ENCODE measurements at places on chromosomes 3 and 15.

DNA sequence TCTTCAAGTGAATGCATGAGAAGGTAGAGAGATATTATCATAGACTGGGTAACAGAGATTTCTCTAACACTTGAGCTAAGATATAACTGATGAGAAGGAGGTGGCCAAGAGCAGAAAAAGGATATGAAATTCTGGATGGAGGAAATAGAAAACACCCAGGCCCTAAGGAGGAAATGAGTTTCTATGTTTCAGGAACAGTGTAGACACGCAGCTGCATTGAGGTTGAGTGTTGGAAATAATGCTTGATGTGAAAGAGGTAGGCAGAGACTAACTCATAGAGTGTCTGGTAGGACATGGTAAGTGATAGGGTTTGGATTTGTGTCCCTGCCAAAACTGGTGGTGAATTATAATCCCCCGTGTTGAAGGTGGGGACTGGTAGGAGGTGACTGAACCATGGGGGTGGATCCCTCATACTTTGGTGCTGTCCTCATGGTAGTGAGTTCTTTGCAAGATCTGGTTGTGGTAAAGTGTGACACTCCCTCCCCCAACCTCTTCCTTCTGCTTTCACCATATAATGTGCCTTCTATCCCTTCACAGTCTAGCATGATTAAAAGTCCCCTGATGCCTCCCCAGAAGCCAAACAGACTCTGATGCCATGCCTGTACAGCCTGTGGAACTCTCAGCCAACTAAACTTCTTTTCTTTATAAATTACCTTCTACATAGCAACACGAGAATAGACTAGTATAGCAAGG lies 787.3 kb downstream of the EDEM1 start:
- DNase-seq, result no peak

- DNase-seq, result no peak
Observed at GRCh38 chr3:156519758-156520162, 35.2 kb downstream of the SSR3 start.

DNA sequence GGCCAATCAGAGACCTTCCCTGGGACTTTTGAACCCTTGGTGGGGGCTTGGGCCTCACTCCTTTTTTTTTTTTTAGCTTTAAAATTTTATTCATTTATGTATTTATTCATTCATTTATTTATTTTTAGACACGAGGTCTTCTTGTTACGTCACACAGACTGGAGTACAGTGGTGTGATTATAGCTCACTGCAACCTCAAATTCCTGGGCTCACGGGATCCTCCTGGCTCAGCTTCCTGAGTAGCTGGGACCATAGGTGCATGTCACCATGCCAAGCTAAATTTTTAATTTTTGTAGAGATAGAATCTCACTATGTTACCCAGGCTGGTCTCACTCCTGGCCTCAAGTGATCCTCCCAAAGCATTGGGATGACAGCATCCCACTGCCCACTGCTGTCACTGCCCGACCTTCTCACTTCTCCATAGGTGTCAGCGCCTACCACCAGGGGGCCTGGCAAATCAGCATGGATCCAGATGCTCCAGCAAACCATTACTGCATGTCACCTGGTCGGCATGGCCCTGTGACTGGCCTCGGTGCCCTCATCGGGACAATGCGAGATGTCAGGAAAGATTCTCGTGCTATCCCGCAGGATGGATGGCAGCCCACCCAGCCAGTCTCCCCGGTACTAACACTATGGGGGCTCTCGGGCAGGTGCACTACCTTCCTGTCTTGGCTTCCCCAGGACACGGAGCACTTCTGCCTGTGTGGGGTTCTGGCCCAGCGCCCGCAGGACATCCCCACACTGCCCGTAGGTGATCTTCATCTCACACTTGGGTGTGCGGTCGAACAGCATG lies 3.0 kb downstream of the MYL3 start:
- DNase-seq, result no peak

- no peak for DNase-seq
Observed at GRCh38 chr3:181899702-181900101, 188.0 kb downstream of the SOX2 start.

DNA sequence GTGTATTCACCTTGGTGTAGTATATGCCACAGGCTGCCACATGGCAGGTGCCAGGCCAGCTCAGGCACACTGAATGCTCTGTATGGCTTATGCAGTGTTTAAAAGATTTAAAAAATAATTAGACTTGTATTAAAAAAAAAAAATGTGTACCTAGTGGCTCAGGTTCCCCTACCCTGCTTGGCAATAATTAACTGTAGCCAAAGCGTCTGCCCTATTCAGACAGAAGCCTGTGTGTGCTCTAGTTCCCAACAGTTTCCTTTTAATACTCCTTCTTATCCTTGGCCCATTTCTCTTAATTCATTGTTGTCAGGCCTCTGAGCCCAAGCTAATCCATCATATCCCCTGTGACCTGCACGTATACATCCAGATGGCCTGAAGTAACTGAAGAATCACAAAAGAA lies 752.2 kb upstream of the CFAP20DC start:
- no peak for DNase-seq

DNA sequence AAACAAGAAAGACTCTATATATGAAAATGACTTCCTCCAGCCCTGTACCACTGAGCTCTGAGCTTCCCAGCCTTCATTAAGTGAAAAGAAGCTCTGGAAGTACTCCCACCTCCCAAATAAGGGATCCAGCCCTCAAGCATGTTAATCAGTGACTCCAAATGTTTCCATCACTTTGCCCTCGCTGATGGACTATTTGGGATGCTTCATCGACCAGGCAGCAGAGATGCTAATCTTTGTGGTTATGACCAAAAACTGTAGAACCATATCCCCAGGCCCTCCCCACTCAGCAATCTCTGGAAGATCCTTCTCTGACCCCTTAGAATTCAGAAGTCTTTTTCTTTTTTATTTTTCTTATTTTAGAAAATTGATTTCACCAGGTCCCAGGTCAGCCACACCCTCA lies 2.3 kb upstream of the CTDSPL start:
- DNase-seq, result no peak

DNA sequence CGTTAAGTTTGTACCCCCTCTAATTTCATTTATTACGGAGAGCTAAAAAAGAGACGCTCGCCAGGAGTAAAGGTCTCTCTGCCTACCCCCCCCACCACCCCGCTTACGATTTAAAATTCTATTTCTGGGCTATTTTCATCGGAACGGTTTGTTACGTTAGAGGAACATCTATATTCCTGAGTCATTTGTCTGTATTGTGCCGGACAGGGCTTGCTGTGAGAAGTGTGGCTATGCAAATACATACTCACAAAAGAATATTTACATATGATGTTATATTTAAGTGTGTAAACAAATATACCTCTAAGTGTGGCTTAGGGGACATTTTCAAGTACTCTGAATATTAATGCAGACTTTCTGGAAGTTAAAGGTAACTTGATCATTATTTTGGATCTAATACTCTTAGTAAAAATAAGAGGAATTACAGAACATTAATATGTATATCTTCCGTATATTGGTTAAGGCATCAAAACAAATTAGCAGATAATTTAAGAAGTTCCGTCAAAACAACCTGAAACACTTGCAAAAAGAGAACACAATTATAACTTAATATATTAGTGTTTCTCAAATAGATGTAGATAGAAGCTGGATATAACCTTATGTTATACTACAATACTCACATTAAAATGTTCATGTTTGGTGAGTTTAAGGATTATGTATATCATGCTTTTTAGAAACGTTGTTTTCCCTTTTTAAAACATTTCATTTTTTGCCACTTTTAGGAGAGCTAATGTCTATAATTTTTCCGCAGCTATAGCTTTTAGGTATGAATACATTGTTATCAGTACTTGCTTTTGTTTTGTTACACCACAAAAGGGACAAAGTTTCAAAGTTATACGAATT lies 1.6 kb upstream of the SHOX2 start:
- DNase-seq, result no peak

- no peak for DNase-seq
Observed at GRCh38 chr15:78244101-78244500, 9.7 kb upstream of the ACSBG1 start.

DNA sequence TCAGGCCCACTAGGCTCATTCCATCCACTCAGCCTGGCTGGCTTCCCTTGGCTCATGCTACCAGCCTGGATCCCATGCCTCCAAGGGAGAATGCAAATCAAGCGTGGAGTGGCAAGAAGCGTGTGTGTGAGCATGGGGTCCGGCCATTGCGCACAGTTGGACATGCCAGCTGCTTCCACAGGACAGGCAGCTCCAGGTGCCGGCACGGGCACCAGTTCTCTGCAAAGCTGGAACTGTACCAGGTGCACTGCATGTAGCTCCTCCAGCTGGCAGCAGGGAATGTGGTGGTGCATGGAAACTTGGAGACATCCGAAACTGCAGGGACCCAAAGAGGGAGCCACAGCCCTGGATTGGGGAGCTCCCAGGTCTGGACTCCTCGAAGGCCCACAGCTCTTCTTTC lies 449.8 kb downstream of the EPHA6 start:
- DNase-seq, result no peak

DNA sequence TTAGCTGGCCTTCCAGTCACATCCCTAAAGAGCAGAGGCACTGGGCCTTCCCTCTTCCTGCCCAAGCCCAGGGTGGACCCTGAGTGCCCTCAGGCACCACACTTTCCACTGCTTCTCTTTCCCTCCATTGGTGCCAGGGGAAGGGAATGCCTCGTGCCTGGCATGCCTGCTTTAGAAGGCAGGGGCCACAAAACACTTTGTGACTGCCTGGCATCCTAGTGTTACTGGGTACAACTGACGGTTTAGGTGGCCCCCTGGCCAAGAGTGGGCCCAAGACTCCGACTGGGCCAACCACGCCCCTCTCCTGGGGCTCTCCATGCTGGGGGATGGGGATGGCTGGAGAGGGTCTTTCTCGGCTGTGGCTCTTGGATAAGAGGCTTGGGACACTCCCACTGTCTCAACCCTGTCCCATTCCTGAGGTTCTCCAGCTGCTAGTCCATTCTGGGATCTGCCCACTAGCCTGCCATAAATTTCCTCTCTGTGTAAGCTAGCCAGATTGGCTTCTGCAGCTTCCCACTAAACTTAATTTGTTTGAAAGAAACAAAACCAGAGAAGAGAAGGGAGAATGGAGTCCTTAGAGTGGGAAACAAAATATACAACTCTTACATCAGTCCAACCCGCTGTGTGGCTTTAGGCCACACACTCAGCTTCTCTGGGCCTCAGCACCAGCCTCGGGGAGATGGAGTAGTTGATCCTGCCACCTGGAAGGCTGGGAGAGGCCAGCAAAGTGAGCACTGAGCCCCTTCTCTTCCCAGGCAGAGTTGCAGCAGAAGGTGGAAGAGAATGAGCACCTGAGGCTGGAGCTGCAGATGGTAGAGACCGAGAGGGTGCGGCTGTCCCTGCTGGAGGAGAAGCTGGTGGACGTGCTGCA lies 24.1 kb upstream of the GP9 start:
- no peak for DNase-seq

DNA sequence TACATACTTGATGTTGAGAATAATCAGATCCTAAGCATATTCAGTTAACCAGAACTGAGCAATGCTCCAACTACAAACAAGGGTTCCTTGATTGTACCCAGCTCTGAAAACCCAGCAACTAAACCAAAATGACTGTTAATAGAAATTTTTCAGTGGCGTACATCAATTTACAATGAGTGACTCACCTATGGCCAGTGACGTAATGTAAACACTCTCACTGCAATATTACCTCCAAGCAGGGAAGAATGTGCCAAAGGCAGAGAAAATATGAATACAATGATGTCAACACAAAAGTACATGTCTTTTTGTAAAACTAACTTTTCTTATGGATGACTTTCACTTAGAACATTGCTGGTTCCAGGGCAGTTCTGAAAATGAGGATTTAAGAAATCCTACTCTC lies 611.3 kb downstream of the EDEM1 start:
- no peak for DNase-seq

- DNase-seq, result no peak
Observed at GRCh38 chr15:96184297-96184696, 146.2 kb upstream of the NR2F2 start.

DNA sequence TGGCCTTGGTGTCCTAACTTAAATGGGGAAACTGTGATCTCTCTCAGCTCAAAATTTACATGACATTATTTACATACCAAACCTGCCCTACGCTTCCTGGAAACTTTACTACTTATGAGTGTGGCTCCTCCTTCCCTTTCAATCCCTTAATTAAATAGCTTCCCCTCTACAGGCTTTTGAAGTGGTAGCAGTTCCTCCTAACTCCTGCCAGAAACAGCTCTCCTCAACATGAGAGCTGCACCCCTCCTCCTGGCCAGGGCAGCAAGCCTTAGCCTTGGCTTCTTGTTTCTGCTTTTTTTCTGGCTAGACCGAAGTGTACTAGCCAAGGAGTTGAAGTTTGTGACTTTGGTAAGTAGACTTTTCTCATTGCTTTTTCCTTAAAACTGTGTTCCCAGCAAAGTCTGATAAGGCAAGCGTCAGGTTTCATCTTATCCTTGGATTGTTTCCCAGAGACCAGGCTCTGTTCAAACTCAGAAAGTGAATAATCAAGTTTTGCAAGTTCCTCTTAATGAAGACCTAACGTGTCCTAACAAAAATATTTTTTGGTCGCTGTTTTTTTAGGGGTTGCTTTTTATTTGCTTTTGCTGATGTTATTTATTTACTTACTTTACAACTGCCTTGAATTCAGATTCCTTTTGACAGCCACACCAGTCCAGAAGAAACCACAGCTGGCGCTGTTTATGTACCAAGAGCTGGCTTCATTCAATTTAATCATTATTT lies at the start of gene ACP3:
Gene ACP3 (plus strand): TSS at position 179 of the 720 bp plus-strand sequence. CDS start 50 bp downstream, at position 229.
- DNase-seq, result no peak

DNA sequence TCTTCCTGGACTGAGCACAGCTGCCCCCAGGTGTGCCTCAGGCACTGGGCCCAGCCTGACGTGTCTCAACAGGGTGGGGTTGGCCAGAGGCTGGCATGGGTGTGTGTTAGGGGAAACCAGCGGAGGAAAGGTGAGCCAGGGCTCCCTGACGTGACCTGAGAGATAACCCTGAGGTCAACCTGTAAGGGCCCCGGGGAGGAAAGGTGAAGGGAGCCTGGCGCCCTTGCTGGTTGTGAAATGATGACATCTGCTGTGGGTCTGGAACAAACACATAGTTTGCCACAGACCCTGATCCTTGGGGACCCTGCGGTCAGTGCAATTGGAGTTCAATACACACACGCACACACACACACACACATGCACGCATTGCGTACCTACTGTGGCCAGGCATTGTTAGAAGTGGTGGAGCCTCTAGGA lies 100.2 kb upstream of the TLE3 start:
- no peak for DNase-seq

DNA sequence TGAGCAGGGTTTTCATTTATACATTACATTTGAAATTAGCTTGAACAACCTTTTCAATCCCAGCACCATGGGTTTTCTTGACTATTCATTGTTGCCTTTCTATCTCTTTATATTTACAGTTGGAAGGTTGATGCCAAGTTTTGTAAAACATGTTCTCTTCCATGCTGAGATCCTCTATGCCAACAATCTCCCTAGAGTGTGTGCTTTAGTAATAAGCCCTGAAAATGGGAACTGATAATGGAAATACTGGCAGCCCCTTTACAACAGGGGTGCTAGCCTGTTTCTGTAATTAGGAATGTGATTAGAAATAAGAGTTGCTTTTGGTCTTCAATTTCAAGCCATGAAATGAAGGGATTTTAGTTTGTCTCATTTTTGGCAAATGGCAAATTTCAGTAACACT lies 239.9 kb upstream of the NAALADL2 start:
- no peak for DNase-seq

GRCh38 chr15:70658641-70659040 lies 104.7 kb downstream of the UACA start:
- no peak for DNase-seq
